ENCODE measurements at places on chromosomes 16 and 17. TPM values are rescaled to one million over a fixed set of nuclear protein-coding genes. Genes with fewer than 3 reads are reported as not detected.
A peak's percentile ranks its signal among the peaks of the same experiment; 100 is the strongest.

- DNase-seq, result no peak
Measured at GRCh38 chr16:68907781-68908181, 64.5 kb downstream of the TANGO6 start.

DNA sequence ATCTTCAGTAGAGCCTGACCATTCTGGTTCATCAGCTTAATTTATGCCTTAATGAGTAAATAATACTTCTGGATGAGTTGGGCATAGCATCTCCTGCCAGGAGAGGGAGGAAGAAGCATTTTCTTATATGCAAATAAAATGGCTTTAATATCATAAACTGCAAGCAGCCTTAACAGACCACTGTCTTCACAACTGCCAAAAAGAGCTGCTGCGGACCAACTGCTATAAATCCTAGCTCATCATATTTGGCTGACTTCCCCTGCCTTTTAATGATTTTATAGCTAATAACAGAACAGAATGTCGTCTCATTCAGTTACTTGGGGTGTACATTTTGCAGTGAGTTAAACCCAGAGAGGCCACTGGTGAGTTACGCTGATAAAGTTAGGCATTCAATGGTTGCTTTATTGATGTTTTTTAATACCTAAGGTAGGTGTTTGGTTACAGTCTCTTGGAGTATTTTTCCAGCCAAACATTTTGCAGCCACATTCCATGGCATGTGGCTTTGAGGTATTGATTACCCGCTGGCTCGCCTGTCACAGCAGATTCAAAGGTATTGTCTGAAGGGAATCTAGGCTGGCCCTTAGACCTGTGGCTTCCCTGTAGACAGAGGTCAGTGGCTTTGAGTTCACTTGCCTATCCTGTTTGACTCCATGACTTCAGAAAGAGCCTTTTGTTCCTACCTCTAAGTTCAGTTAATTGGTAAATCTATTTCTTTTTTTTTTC lies 16.4 kb downstream of the FAM20A start:
- no peak for DNase-seq

GRCh38 chr17:78986048-78986648 lies 6.4 kb upstream of the LGALS3BP start:
- DNase-seq, result peak; percentile 62

DNA sequence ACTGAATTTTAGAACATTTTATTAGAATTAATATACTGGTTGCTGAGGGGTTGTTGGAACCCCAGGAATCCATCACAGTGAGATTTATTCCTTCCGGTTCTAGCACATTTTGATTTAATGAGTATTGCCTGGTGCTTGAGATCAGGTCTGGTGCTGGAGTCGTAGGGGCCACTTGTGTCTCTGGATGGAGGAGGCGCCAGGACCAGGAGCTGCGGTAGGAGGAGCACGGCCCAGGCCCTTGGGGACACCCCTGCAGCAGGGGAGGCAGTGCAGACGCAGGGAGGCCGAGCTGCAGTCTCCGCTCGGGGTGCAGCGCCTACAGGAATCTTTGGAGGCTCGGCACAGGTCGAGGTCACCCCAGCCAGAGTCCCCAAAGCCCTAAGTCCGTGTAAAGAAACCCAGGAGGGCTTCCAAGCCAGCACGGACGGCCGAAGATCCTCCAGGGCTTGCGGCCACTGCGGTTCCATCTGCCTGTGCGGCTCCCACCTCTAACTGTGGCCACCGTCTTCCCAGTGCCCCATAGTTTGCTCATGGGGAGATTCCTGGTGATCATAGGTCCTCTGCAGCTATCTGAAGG lies 66.2 kb upstream of the CREBBP start:
- DNase-seq, result no peak

GRCh38 chr17:46810837-46811236 lies 7.7 kb downstream of the WNT3 start:
- DNase-seq, result no peak

GRCh38 chr17:81111066-81111465 lies 54.2 kb upstream of the PVALEF start:
- no peak for DNase-seq

DNA sequence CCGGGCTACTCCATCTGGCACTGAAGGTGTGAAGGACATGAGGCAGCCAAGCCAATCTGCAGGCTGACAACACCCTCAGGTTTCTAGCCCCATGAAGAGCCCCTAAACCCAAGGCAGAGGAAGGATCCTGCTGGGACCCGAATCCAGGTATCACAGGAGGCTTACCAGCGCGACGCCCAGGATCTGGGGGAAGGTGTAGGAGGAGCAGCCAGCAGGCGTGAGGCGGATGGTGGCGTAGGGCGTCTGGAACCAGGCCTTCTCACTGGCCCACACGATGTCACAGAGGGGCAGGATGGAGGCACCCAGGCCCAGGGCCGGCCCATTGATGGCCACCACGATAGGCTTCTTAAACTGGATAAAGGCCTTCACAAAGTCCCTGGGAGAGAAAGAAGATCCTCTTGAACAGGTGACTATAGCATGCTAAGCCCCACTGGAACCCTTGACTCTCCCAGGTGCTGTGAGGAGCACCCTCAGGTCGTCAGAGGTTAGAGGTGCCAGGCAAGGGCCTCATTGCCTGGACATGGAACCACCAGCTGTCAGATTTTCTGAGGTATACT lies 71.7 kb downstream of the DYNLRB2 start:
- no peak for DNase-seq

DNA sequence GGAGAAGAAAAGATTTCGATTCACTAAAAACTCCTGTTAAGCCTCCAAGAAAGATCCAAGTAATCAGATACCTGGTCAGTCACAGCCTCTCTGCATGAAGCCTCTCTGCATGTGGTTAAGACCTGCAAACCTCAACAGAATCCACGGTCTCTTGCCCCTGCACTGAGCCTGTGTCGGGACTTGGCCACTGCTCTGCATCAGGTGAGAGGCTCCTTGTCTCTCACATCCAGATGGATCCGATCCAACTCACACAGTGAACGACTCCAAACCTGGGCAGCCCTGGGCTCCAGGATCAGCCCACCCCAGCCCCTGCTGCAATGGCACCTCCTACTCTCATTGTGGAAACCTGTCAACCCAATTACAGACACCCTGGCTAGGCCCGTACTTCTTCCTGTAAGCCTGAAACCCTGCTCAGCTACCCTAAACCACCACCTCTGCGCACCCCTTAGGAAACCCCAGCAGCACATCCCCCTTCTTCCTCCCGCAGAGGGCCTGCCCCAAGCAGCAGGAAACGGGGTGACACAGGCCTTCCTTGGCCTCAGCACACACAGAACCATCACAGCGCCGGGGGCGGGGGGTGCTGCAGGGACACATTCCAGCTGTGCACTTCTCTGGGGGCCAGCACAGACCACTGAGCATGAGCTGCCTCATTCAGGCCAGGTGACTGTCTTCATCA lies 129.5 kb downstream of the ANKRD11 start:
- peak; percentile 48 for DNase-seq

DNA sequence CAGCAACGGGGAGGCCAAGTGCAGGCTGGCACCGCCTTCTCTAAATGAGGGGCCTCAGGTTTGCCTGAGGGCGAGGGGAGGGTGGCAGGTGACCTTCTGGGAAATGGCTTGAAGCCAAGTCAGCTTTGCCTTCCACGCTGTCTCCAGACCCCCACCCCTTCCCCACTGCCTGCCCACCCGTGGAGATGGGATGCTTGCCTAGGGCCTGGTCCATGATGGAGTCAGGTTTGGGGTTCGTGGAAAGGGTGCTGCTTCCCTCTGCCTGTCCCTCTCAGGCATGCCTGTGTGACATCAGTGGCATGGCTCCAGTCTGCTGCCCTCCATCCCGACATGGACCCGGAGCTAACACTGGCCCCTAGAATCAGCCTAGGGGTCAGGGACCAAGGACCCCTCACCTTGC lies 18.5 kb downstream of the NGFR start:
- no peak for DNase-seq

DNA sequence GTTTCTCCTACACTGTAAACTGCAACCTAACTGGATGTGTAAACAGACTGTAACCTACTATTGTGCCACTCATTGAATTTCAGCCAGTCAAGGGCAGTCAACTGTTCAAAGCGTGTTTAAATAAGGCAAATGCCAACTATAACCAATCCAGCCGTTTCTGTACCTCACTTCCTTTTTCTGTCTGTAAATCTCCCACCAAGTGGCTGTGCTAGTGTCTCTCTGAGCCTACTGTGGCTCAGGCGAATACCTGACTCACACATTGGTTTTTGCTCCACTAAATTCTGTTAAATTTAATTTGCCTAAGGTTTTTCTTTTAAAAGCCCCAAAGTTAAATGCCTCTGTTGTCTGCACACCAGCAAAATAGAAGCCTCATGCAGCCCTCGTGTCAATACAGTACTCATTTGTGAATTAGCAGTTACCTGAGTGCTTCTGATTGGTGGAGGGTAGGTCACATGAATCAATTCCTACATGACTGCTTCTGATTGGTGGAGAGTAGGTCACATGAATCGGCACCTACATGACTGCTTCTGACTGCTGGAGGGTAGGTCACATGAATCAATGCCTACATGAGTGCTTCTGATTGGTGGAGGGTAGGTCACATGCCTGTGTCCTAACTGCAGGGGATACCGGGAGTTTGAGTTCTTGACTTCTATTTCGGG lies 31.1 kb upstream of the CCR7 start:
- DNase-seq, result no peak

- no peak for DNase-seq
Measured at GRCh38 chr16:88473666-88474534, 20.8 kb downstream of the ZFPM1 start.

Gene TEKT5
- 0.52 TPM for total RNA-seq

DNA sequence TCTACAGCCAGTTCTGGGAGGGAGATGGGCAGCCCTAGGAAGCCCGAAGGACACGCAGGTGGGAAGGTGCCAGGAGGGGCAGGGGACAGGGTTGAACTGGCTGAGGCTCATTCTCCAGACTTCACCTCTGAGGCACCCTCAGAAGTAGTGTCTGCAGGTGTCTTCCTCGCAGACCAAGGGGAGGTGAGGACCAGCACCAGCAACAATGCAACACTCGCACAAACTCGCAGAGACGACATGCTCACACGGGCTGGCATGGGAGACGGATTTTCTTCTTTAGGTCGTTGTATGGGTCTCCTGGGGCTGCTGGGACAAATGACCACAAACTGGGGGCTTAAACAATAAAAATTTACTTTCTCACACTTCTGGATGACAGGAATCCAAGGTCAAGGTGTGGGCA lies 132.2 kb upstream of the FOXF1 start:
- DNase-seq, result no peak

GRCh38 chr16:58970775-58971174 lies 236.7 kb upstream of the GOT2 start:
- no peak for DNase-seq

GRCh38 chr16:71590584-71590983 lies 13.7 kb upstream of the TAT start:
- no peak for DNase-seq

DNA sequence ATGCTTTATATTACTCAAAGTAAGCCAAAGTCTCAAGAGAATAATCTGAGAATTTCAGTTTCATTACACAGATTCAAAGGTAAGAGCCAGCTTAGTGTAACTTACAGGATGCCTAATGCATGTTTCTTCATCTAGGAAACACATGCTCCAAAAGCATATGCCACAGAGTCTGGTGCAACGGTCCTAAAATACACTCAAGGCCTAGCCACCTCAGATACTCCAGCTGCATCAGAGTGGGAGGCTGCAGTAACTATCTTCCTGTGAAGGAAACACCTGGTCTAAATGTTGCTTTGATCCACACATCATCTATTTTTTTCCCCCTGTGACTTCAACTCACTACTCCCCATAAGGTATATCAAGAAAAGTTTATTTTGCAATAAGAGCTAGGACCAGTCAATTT lies 51.6 kb upstream of the CORO6 start:
- no peak for DNase-seq

- DNase-seq, result no peak
Measured at GRCh38 chr16:83698964-83699363, 108.8 kb upstream of the HSBP1 start.

Gene TBC1D3B
- 8.9 TPM for total RNA-seq

- no peak for DNase-seq
Measured at GRCh38 chr16:31535737-31536136, 8.0 kb downstream of the AHSP start.

Gene HBM
- total RNA-seq, result not detected

DNA sequence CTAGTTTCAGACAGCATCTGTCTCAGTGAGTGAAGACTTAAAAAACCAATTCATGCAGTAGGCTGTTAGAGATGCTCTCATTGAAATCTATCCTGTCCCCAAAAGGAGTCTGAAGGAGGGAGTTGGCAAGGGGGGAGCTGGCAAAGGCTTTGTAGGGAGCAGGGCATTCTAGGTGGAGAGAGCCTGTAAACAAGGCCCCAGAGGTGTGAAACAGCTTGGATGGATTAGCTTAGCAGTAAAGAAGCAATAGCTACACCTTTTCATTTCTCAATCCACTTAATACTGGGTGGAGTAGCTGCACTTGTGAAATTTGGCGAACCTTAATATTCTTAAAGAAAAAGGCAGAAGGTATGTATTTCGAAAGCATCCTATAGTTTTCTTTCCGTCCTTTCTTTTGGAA lies 61.8 kb downstream of the KSR1 start:
- DNase-seq, result no peak

Gene ELMO3
- 58.1 TPM for total RNA-seq

Gene PRR35
- not detected for total RNA-seq

GRCh38 chr17:70872103-70872502 lies 702.8 kb downstream of the KCNJ2 start:
- no peak for DNase-seq

GRCh38 chr16:65547772-65548446 lies 426.0 kb upstream of the CDH11 start:
- no peak for DNase-seq

DNA sequence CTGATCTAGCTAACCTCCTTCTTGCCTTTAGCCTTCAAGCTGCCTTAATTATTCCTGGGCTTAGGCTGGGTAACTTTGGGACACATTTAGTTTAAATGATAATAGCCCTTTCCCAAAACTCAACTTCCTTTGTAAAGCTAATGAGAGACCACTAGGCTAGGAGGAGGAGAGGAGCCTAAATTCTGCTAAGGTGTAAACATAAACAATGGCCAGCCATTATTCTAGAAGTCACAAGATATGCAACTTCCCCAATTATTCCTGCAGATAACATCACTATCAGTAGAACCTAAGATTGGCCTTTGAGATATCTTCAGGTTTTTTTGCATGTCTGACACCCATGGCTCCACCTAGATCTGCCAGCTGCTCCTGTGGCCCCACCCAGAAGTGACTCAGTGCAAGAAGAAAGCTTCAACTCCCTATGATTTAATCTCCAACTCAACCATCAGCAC lies 131.2 kb upstream of the FAM20A start:
- no peak for DNase-seq

DNA sequence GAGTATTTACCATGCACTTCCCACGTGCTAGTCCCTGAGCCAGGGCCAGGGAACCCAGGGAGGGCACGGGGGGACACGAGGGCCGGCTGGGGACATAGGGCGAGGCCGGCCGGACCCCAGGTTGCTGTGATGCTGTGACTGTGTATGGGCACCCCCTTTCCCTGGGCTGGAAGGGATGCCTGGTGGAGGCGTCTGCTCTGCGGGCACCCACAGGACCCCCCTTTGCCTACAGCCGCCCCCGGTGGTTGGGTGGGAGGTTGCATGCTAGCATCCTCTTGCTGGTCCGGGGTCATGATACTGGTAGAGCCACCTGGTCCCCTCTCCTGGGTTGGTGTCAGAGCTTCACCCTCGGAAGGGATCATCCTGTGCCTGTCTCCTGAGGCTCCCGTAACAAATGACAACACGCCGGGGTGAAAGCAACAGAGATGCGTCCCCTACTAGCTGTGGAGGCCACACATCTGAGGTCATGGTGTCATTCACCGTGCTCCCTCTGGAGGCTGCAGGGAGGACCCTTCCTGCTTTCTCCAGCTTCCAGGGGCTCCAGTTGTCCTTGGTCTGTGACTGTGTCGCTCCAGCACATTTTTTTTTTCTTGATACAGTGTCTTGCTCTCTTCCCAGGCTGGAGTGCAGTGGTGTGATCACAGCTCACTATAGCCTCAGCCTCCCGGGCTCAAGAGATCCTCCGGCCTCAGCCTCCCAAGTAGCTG lies 3.1 kb upstream of the CIAO3 start:
- DNase-seq, result no peak

- no peak for DNase-seq
Measured at GRCh38 chr17:62666061-62666800, 38.8 kb downstream of the MRC2 start.

All from left colon (tissue), 2 donors.